ENCODE measurements at places on chromosomes 5 and 9.

DNA sequence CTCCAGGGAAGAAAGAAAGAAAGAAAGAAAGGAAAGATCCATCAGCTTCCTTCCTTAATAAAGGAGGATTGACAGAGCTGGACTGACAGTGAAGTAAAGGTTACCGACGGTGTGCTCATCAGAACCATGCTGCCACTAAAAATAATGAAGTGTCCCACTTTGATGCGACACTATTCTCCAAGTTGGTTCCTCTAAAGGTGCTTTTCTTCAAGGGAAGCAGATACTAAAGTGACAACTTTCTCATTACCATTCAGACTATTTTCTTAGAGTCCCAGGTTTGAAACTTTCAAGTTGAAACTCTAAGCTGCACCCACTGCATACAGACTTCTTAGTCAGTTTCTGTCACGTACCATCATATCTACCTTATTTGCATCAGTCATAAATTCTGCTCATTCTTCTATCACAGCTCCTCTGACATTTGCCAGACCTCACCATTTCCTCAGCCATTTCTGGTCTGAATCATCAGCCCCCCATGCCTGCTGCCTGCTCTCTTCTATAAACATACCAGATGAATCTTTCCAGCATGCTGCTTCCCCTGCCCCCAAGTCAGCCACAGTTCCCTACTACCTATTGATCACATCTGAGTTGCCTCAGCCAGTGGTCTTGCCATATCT, 177.6 kb downstream of the DEPDC1B start:
- no peak for DNase-seq

DNA sequence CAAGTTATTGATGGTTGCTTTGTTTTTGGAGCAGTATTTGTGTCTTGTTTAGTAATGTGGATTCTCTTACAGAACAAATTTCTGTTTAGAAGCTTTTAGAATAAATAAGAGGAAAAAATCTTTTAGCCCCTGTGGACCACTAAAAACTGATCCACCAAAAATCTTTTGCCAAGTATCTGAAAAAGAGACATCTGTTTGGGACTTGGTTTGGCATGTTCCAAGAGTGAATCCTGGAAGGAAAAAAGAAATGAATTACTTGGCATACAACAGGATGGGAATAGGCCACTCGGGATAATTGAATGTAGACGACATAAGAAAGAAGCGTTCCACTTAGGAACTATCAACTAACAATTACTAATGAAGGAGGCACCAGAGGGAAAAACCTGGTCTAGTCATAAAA, 1350.1 kb upstream of the C9orf72 start:
- no peak for DNase-seq

GRCh38 chr9:27059907-27060306, 49.1 kb upstream of the TEK start:
- DNase-seq, result no peak

GRCh38 chr9:129495620-129496472, 125.1 kb downstream of the C9orf50 start:
- DNase-seq, result peak; percentile 92

DNA sequence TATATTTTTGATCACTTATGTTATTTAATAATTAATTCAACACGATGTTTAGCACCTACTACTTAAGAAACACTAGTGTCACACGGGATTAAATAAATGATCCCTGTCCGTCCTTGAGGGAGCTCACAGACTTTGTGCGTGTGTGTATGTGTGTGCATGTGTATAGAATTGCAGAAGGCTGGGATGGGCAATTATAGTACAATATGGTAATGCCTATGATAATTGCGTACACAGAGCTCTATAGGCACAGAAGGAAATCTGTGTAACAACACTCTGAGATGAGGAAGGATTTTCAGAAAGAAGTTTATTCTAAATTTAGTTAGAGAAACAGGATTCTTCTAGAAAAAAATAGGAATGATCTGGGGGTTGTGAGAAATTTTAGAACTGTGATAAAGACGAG, 76.9 kb downstream of the CDH12 start:
- no peak for DNase-seq

GRCh38 chr5:116810951-116811350, 236.3 kb upstream of the SEMA6A start:
- DNase-seq, result no peak

GRCh38 chr9:11618241-11618805, 1005.5 kb upstream of the PTPRD start:
- DNase-seq, result no peak

GRCh38 chr5:164422400-164422799, 917.0 kb downstream of the MAT2B start:
- no peak for DNase-seq

GRCh38 chr9:113947941-113948340, 71.8 kb downstream of the ZNF618 start:
- no peak for DNase-seq

DNA sequence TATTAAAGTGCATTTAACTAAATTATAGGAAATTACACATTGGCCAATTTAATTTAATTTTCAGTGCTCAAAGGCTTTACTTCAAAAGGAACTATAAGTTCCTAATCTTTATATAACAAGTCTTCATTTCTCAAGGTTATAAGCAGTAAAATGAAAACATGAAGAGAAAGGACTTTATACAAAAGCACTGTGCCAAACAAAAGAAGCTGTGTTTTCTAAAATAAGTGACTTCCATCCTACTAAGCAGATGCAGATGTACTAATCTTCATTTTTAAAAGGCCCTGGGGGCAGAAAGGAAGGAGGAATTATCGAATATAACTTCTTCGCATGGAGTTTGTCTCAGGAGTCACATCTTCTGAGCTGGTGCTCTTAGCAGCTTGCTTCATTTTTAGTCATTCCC, 81.4 kb downstream of the SHC3 start:
- no peak for DNase-seq
